ENCODE measurements at places on chromosomes 12 and 14. TPM values are rescaled to one million over a fixed set of nuclear protein-coding genes. Genes with fewer than 3 reads are reported as not detected.

The KLHL33 gene
- total RNA-seq, result not detected

The WNT1 gene
- 0.21 TPM for total RNA-seq

The C12orf50 gene
- total RNA-seq, result not detected

The LPAR5 gene
- 0.71 TPM for total RNA-seq

The PLEK2 gene
- 25.3 TPM for total RNA-seq

The NEUROD4 gene
- total RNA-seq, result not detected

The RFX4 gene
- 0.07 TPM for total RNA-seq

The GXYLT1 gene
- total RNA-seq, result 16.3 TPM
